Omental fat pad (tissue), 4 donors: ENCODE measurements at places on chromosomes 1 and 21. TPM values are rescaled to one million over a fixed set of nuclear protein-coding genes. Genes with fewer than 3 reads are reported as not detected.

DNA sequence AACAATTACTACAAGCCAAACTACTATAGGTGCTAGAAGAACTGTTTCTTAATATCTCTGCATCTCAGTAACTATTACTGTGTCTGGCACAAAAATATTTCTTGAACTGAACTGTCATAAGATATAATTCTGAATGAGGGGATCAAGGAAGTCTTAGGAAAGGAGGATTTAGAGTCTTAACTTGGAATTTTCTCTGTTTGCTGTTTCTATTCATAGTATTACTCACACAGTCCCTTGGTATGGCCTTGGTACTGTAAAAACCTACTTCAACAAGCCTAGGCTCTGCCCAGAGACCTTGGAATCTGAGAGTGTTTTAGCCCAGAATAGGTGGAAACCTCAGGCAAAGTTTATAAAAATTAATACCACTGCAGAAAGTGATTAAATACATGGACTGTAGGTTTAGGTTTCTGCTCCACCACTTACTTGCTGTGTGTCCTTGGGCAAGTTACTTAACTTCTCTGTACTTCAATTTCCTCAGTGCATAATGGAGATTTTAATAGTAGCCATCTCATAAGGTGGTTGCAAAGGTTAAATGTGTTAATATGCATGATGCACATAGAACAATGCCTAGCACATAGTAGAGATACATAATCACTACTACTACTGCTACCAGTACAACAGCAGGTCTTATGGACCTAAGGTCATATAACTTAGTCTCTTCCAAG is 87.4 kb upstream of the NFIA start:
- no peak for DNase-seq

DNA sequence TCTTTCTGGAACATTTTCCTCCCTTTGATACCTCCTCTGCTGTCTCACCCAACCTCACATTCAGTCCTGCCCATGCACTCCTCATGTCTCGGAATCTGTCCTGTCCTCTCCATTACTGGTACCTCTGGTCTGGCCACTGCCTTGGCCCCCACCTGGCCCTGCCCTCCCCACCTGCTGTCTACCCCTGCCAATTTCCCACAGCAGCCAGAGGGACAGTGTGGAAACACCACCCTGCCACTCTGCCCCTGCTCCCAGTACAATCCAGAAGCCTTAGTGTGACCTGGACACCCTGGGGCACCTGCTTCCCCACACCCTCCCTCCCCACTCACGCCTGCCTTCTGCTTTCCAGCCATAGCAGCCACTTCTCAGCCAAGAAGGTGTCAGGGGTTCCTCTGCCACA is 534.4 kb downstream of the MATN1 start:
- DNase-seq: no peak

DNA sequence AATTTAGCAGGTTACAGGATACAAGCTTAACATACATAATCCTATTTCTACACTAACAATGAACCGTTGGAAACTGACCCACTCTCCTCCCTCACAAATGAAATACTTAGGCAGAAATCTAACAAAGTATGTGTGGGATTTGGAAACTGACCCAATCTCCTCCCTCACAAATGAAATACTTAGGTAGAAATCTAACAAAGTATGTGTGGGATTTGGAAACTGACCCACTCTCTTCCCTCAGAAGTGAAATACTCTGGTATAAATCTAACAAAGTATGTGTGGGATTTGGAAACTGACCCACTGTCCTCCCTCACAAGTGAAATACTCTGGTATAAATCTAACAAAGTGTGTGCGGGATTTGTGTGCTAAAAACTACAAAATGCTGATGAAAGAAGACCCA is 60.3 kb downstream of the TRAF5 start:
- DNase-seq: no peak

DNA sequence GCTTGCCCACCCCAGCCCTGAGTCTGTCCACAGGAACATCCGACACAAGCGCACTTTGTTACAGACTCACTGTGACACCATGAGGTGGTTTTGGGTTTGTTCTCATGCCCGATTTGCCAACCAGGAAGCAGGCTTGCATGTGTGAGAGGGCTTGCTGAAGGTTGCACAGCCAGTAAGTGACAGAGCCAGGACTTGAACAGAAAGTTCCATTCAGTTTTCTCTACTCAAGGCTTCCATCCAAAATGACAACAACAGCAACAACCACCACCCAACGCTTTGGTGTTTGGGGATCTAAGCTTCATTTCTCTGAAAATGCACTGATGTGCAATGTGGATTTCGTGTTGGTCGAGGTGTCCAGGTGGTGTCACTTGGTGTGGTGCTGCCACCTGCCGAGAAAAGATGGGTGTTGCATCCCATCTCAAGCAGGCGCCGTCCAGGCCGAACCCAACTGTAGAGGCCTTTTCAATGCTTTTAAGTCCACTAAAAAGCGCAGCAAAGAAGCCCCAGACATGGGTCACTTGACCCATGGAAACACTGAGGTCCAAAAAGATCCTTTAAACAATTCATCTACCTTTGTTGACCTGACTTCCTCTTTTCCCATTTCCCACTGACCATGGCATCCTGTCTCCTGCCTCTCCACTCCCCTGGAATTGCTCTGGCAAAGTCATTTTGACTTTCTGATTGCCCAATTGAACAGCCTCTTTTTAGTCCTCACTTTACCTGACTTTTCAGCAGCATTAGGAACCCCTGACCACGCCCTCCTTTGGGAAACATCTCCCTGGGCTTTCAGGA is 12.2 kb downstream of the CITED4 start:
- peak; percentile 63 for DNase-seq

- DNase-seq: no peak
These were observed 28.3 kb upstream of the DYNLT5 start for GRCh38 chr1:66723985-66724384.

DNA sequence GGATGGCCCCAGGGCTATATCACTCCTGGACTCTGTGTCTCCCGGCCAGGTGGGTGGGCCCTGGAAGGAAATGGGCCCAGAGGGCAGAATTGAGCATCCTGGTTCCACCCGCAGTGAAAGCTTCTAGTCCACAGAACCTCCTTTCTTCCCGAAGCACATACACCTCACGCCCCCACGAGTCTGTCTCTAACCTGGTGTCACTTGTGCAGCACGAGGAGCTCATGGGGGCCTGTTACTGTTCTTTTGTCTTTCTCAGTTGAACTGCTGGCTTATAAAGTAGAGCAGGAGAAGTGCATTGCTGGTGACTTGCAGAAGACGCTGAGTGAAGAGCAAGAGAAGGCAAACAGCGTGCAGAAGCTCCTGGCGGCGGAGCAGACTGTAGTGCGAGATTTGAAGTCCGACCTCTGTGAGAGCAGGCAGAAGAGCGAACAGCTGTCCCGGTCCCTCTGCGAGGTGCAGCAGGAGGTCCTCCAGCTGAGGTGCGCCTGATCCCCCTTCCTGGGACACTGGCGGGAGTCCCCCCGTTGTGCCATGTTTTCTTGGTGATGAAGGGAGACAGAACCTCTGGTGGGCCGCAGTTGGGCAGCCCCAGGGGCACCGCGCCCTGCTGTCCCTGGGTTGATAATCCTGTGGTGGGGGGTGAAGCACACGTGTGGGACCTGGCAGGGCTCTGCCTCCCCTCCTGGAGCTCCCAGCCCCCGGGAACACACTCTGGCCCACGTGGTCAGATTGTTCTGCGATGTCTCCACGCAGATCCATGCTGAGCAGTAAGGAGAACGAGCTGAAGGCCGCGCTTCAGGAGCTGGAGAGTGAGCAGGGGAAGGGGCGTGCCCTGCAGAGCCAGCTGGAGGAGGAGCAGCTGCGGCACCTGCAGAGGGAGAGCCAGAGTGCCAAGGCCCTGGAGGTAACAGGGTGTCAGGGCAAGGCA is 28.7 kb upstream of the DIP2A start:
- no peak for DNase-seq

GRCh38 chr21:44681861-44682579 is at the start of gene KRTAP12-1:
Gene KRTAP12-1, minus strand, starts transcription at chr21:44682163. Its CDS starts 40 bp downstream, at chr21:44682123.
- DNase-seq: no peak

DNA sequence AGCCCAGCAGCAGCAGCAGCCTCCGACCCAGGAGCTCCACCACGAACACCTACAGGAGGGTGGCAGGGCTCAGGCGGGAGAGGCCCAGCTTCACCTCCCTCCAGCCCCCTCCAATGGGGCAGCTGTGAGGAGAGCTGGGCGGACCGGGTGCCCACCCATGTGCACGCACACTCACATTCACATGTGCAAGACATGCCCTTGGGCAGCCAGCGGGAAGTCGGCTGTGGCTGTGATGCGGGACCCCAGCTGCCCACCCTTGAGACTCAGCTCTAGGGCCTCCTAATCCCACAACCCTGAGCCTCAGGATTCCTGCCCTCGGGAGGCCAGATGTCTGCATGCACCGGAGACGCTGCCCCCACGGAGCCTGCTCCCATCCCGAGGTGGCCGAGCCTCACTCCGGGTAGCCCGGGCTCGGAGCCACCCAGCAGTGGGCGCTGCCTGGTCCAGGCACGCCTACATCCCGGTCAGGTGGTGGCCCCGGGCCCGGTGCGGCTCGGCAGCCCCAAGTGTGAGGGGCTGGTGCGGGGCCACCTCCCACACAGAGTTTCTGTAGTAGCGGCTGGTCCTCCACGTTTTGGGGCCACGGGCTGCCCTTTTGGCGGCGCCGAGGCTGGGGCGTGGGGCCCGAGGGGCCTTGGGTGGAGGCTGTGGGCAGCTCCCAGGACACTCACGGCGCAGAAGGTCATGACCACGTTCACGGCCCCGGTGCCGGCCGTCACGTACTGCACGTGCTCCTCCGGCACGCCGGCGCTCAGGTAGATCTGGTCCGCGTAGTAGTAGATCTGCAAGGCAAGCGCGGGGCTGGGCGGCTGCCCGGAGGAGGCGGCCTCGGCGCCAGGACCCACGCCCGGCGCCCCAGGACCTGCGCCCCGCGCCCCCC is 12.9 kb upstream of the SLC2A7 start:
- no peak for DNase-seq

GRCh38 chr1:56448529-56449300 is 130.6 kb downstream of the PLPP3 start:
- no peak for DNase-seq

DNA sequence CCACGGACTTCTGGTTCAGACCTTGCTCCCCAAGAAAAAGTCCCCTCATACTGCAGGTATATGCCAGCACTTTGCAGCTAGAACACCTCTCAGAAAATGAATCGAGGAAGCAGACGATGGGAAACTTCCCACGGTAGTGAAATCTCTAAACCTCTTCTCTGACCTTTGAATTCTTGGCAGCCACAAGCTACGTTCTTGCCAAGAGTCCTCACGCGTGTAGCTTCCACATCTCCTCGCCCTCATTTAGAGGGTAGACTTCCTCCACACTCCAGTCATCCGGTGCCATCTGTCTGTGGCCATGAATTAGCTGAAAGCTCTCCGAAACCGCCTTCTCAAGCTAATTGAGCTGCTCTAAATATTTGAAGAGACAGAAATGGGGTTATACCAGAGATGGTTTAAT is 127.8 kb downstream of the RGS7 start:
- DNase-seq: no peak

- no peak for DNase-seq
These were observed 18.2 kb downstream of the PHLDA3 start for GRCh38 chr1:201450721-201451291.

DNA sequence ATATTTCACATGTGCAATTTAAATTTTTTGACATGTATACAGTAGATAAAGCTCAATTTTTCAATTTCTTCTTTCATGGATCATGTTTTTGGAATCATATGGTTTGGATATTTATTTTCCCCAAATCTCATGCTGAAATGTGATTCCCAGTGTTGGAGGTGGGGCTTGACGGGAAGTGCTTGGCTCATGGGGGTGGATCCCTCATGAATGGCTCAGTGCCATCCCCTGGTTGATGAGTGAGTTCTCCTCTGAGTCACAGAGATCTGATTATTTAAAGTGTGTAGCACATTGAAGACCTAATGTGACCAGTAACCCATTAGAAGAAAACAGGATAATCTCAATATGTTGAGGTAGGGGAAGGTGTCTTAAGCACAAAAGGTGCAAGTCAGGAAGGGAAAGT is 9.1 kb upstream of the IFI16 start:
- peak; percentile 86 for DNase-seq

GRCh38 chr1:33864460-33865389 is 846 bp downstream of the HMGB4 start:
- no peak for DNase-seq

- no peak for DNase-seq
These were observed 62.5 kb downstream of the CD58 start for GRCh38 chr1:116508085-116508983.

GRCh38 chr1:183346276-183346732 is 71.9 kb downstream of the NMNAT2 start:
- no peak for DNase-seq

GRCh38 chr1:19643121-19643520 is 990 bp upstream of the NBL1 start:
- DNase-seq: no peak

- no peak for DNase-seq
These were observed 15.8 kb downstream of the ADGRB2 start for GRCh38 chr1:31748365-31748764.

DNA sequence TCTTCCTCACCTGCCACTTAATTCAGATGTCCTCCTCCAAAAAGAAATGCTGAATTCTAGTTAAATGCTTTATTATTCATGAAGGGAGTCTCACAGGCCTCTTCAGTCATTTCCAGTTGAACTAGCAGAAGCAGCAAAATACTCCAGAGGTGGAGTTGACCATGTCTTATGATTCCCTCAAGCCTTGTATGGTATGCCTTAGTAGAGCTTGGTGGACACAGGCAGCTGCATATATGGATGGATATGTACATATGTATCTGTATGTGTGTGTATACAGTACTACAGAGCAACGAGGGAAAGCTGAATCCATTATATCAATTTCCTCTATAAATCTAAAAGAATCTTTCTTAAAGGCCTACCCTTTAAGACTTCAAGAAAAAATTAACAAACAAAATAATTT is 83.6 kb upstream of the HP1BP3 start:
- DNase-seq: no peak

DNA sequence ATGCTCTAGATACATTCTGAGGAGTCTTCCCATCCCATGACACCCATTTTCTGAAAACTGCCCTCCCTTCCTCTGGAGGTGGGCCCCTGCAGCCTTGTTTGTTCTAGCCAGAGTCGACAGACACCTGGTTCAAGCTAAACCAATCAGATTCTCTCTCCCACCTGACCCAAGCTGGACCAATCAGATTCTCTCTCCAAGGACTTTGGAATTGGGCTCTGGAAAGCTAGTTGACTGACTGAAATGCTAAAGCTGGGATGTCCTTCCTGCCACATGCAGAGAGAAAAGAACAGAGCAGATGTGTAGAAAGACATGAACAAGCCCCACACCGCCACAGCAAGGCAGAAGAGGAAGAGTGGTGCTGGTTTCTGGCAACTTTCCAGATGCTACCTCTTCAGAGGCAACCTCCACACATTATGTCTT is 24.6 kb downstream of the ASAP3 start:
- DNase-seq: no peak

Gene RASSF5
- total RNA-seq: 11.6 TPM

Gene SRGAP2
- 67.2 TPM for total RNA-seq

Gene CHI3L1
- total RNA-seq: 207 TPM

Gene HSPB7
- total RNA-seq: 65.7 TPM

Gene ESRRG
- total RNA-seq: 0.12 TPM

Gene NTNG1
- 6.1 TPM for total RNA-seq

Gene GUCA2A
- total RNA-seq: not detected

Gene SETDB1
- total RNA-seq: 25.0 TPM

Gene ACTL8
- not detected for total RNA-seq

Gene FAM72C
- total RNA-seq: not detected

Gene TMCO4
- 21.1 TPM for total RNA-seq
